NB4 (cell line): ENCODE measurements at places on chromosomes 6 and 20.

DNA sequence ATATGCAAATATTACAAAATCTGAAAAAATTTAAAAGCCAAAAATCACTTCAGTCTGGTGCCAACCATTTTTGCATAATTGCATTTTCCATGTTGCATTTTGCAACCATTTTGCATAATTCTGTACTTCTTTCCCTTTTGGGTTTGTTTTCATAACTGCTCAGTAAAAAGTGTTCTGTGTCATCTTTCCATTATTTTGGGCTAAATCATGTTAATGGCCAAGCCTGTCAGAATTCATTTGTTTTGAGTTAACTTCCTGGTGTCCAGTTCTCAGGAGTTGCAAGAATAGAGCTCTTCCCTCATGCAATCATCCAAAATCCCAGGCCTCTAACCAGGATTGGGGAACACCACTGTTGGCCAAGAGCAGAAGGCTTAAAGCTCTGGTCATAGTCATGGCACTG lies 133.6 kb downstream of the MTHFD1L start:
- no peak for DNase-seq

- no peak for DNase-seq
Measured at GRCh38 chr6:20845592-20845991, 311.3 kb downstream of the CDKAL1 start.

GRCh38 chr20:59365611-59366285 lies 65.3 kb downstream of the EDN3 start:
- no peak for DNase-seq

DNA sequence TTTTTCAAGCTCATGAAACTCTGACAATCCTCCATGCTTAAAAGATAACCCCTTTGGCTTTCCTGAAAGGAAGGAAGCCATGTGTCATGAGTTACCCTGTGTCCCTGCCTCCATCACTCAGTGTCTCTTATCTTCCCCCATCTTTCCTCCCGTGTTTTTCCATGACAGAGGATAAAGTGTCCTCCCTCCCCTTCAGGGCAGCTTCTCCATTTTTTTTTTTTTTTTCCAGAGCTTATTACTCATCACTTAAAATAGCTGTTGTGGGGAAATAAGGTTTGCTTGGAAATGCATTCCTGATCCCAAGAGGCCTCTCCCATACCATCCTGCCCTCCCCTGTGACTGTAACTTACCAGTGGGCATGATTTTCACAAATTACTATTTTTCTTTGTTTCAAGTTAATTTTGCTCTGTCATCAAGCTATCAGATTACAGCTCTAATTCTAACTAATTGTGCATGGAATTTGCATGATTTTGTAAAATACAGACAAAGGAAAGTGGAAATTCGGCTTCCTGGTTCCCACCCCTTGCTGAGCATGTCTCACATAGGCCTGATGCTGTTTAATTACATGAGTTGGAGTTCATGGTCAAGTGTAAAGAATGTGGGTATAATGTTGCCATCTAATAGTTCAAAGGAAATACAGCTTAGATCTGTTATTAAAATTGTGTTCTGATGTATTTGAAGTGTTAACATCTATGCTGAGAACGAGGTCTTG lies 614.5 kb upstream of the FLRT3 start:
- DNase-seq = no peak

DNA sequence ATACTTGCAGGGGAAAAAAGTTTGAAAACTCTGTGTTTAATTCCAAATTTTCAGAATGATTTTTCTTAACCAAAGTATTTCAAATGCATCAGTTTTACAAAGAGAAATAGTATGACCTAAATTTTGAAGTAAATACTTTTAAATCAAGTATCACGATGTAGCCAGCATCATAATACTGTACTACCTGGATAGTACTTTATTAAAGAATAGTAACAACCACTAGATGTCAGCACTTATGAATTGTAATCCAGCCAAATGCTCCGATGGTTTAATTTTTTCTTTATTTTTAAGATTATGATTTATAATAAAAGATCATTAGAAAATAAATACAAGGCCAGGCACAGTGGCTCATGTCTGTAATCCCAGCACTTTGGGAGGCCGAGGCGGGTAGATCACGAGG lies 37.2 kb upstream of the HACE1 start:
- no peak for DNase-seq

- no peak for DNase-seq
Measured at GRCh38 chr20:10236540-10237533, 18.2 kb downstream of the SNAP25 start.

DNA sequence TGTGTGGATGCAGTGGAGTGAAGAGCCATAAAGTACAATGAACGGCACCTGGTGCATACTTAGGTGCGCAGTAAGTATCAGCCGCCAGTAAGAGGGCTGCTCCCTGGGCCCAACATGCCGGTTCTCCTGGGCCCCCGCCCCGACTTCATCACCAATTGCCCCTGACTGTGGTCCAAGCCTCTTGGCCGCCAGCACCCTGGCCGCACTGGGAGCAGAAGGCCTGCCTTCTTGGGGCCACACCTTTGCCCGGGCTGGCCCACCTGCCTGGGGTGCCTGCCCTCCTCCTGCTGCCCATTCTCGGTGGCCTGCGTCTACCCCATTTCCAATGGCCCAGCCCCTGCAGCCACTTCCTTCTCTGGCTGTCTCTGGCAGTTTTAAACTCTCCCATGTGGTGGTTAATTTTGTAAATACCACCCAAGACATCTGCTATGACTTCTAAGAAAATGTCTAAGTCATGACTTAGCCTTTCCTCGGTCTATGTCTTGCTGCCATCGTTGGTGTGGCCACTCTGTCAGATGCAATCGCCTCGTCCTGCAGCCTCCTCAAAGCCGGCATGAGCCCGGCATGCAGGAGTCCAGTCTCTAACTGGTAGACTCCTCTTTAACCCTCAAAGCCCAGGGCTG lies 36.8 kb downstream of the PMEPA1 start:
- no peak for DNase-seq

DNA sequence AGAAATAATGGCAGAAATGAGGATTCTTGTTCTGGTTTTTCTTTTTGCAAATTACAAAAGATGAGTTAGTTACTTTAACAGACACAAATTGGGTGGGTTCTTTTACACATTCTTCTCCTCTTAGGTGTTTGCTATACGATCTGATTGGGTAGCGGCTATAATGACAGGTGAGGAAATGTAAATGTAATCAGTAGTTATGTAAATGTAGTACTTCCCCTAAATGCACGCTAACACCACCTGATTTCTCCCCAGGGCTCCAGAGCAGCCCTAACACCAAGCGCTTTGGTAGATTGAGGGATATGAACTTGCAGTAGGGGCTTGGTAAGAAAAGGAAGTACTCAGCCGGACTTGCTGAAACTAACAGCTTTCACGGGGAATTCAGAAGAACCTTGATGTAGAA lies 499.4 kb upstream of the NOX3 start:
- DNase-seq = peak; percentile 8

DNA sequence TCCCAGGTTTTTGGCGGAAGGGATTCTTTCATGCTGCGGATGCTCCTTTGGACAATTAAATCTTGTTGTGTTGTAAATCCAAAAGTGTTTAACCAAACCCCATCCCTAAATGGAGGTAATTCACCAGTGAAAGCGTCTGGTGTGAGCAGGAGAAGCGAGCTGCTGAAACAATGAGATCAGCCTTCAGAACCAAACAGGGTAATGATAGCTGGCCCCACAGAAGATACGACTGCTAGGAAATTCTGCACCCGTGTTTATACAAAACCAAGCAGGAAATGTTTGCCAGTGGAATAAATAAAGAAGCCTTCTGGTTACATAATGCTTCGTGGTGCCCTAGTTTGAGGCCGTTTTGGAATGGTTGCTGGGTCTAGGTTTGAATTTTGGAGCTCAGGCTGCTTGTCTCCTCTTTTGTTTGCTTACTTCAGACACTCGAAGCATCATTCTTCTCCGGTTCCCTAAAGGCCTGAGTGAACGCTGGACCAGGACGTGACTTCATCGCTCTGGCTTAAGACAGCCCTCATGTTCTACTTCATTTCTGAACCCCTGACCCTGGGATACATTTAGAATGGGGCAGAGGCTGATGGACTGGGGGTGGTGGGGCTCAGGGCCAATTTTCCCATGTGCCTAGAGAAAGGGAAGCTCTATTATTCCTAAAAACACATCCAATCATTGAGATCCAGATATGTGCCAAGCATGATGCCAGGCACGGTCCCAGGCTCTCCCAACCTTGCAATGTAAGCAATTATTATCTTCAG lies 61.6 kb upstream of the JAG1 start:
- DNase-seq = no peak

DNA sequence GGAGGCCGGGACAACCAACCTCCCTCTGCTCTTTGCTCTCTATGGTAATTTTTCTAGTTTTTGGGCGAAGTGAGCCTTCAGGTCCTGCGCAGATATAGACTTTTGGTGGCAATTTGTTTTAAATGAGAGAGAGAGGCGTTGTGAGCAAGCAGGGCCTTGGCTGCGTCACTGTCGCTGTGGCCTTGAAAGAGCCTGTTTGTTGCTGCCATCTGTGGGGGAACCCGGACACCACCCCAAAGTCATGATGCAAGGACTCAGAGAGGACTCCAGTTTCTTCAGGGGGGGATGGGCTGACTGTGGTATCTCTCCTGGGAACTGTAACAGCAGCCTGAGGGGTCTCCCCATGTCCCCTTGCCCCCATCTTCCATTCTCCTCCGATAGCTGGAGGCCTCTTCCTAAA lies 462.7 kb upstream of the SULF2 start:
- no peak for DNase-seq

DNA sequence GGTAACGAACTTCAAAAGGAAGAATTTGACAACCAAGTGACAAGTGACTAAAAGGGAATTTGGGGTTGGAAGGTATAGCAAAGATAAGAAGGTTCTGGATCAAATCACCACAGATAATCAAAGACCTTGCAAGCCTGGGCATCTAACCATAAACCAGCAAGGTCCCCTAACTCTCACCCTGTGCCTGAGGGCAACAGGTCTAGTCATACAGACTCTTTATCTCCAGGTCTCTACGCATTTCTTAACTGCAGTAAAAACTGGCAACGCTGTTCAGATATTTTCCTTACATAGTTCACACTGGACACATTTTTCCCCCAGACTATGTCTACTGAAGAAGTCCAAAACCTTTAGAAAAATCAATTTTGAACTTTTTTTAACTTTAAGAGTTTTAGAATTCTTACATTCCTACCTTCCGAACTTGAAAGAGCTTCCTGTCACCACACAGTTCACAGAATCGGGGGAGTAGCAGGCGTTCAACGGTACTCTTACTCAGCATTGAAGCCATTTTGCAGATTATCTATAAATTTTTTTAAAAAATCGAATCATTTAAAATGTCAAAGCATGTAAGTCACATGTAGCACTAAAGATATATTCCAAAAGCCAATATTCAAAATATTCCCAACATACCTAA lies 23.0 kb upstream of the ANKRD60 start:
- peak; percentile 46 for DNase-seq

- DNase-seq = peak; percentile 98
Measured at GRCh38 chr6:41271901-41272395, 14.5 kb downstream of the TREM1 start.

DNA sequence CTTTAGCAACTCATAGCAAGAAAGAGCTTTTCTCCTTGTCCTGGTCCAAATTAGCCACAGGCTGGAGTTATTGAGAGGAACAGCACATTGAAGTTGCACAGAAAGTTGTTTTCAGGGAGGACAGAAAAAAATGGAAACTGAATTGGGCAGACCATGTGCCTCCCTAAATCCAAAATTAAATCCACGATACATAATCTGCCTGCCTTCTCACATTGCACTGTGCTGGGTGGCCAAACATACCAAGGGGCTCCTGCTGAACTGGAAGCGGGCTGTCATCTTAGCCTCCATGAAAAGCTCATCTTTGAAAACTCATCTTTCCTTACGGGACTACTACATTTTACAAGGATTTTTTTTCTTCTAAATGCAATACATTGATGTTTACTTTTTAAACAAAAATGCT lies 59.9 kb downstream of the TNFAIP3 start:
- no peak for DNase-seq

DNA sequence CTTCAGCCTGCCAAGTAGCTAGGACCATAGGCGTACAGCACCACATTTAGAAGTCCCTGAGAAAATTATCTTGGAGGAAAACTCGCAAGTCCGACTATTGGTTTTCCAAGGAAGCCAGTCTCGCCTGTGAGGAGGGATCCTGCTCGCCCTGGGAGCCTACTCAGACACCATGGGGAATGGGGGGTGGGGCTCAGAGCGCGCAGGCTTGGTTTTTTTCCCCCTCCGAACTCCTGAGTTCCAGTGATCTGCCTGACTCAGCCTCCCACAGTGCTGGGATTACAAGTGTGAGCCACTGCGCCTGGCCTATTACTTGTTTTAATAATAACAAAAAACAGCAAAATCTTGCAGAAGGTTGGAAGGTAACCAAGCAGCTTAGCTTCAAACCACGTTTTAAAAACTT lies 153.7 kb downstream of the OR2B2 start:
- no peak for DNase-seq

- DNase-seq = no peak
Measured at GRCh38 chr6:166930354-166930891, 25.9 kb downstream of the RNASET2 start.

GRCh38 chr20:37734228-37734985 lies 40.6 kb downstream of the CTNNBL1 start:
- DNase-seq = no peak

GRCh38 chr6:26205625-26206574 lies 118.7 kb downstream of the HFE start:
- peak; percentile 90 for DNase-seq

DNA sequence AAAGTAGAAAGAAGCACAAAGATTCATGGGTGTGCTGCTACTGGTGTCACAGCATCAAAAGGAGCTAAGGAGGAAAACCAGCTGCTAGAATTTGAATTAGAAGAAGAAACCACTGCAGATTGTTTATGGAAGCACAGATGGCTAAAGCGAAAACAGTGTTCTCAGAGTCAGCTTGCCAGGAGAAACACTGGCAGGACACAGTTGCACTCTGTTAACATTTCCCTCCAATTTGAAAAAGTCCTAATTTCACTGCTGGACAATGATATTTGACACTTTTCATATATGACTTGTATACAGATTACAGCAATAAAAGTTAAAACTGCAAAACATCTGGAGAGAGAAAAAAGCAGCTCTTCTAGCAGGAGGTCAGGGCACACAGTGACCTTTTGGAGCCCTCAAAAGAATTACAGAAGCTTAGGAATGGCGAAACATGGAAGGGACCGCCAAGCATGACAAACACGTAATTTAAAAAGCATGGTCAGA lies 314.5 kb downstream of the COL12A1 start:
- no peak for DNase-seq

- DNase-seq = no peak
Measured at GRCh38 chr6:133705066-133705465, 183.8 kb upstream of the TCF21 start.

- no peak for DNase-seq
Measured at GRCh38 chr6:107770541-107770940, 53.6 kb downstream of the SCML4 start.
